ENCODE measurements at places on chromosomes 11 and 22.

DNA sequence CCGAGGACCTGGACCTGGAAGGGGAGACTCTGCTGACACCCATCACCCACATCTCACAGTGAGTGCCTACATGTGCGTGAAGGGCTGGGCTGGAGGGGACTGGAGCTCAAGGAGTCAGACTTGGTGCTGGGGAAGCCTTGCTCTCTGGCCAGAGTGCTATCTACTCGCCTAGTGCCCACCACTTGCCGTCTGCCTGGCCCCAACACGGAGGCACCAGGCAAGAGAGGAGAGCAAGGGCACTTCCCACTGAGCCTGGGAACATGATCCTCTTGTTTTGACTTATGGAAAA is 37.8 kb downstream of the KCNQ1OT1 start:
- no peak for DNase-seq

- no peak for DNase-seq
Observed at GRCh38 chr11:105179542-105180278, 40.1 kb upstream of the CARD18 start.

GRCh38 chr11:112665291-112665690 is 295.9 kb upstream of the NCAM1 start:
- DNase-seq = no peak

DNA sequence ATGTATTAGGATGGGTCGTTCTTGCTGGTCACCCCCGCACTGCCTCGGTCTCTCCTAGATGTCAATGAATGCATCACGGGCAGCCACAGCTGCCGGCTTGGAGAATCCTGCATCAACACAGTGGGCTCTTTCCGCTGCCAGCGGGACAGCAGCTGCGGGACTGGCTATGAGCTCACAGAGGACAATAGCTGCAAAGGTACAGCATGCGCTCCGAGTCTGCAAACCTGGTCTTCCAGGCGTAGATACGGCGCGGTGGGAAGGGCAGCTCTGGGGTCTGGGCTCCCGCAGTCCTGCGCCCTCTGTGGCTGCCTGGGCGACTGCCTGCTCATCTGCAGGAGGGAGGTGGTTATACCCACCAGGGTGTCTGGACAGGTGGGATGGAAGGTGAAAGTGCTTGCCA is 31.0 kb downstream of the FBLN1 start:
- DNase-seq = no peak

GRCh38 chr11:128802358-128802981 is 64.6 kb downstream of the KCNJ1 start:
- DNase-seq = no peak

- no peak for DNase-seq
Observed at GRCh38 chr22:48741540-48741939, 1086.1 kb downstream of the BRD1 start.

- no peak for DNase-seq
Observed at GRCh38 chr22:30474683-30475424, 3.0 kb upstream of the SEC14L3 start.

- no peak for DNase-seq
Observed at GRCh38 chr11:17605651-17606122, 58.6 kb downstream of the OTOG start.

GRCh38 chr11:95108671-95109551 is 19.3 kb downstream of the ENDOD1 start:
- DNase-seq = no peak

DNA sequence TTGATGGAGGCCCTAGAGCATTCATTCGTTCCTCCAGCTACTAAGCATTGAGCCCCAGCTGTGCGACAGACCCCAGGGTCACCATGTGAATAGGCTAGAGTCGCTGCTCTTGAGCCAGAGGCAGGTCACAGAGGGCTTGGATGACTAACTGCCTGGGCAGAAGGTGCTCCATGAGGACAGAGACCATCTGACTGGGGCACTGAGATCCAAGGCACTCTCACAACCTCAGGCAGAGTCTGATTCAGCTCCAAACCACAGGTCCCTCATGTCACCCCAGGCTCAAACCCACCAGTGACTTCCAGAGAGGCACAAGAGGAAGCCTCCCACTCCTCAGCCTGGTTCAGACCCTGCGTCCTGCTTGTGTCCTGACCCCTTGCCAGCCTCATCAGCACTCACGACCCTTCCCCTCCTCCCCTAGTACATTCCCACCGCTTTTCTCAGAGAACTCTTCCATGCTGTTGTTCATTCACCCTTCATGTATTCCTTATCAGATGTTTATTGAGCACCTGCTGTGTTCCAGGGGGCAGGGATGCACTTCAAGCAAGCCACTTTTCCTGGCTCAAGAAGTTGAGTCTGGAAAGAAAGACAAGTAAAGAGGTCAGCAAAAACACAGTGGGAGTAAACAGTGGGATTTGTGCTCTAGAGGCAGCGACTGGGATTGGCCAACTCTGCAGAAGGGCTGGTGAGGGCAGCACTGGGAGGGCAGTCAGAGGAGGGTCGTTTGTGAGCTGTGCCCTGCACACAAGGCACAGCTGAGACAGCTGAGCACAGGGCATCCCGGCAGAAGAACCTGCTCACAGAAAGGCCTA is 9.3 kb downstream of the OAF start:
- no peak for DNase-seq

DNA sequence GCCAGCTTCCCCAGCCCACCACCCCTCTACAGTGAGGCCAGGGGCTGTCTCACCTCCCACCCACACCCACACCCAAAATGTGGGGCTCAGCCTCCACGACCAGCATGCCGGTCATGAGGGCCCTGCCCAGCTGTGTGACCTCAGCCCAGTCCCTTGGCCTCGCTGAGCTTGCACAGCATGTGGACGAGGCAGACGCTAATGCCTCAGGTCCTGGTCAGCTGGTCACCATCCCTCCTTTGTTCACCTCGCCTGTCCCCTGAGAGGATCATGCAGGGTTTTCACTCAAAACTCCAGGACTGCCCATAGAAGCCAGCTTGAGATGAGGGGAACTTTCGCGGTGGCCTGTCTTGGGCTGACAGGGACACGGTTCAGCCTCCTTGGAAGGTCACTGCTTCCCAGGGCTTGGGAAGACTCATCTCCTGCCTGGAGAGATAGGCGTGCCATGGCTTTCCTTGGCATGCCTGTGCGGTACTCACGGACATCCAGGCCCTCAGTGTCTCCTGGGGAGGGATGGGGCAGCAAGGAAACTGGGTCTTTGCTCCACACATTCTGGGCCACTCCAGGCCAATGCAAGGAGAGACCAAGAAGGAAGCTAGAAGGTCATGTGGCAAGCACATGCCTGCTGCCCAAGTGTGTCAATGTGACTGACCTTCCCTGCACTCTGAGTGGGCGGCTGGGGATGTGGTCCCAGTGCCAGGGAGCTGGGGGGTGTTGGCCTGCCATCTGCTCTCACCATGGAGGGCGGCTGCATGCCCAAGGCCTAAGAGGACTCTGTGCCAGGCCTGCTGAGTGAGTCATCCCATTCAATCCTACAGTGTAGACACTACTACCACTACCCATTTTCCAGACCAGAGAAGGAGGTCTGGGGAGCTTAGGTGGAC is 3.2 kb upstream of the RTN4R start:
- no peak for DNase-seq

DNA sequence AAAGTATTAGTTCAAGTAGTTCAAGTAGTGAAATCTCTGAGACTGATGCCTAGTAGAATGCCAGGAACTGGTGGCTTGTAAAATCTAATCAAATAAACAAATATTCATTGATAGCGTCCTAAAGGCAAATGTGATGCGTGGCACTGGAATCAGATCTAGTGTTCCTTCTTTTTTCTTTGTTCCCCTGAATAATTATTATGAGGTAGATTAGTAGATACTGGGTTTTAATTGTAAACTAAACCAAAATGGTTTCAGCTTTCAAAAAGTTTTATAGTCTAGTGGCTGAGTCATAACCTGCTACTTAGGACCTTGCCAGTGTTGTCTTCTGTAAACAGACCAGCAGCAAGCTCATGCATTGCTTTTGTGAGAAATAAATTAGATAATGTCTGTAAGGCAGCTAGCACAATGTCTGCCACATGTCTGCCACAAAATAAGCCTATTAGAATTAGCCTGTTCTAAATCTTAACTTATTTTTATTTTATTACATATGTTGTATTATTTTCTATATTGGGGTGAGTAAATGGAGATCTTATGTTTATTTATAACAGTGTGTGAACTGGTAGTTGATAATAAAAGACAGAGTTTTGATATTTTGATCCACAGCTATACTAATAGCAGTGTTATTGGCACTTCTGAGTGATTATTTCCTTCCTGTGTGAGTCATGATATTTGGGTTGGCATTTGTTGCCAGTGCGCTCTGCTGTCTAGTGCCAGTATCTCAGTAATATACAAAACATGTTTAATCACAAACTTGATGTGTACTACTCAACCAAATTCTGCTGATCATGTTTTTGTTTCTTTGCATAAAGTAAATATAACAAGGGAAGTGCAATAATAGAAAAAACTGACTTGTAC is 135.7 kb downstream of the TMEM135 start:
- peak; percentile 28 for DNase-seq

DNA sequence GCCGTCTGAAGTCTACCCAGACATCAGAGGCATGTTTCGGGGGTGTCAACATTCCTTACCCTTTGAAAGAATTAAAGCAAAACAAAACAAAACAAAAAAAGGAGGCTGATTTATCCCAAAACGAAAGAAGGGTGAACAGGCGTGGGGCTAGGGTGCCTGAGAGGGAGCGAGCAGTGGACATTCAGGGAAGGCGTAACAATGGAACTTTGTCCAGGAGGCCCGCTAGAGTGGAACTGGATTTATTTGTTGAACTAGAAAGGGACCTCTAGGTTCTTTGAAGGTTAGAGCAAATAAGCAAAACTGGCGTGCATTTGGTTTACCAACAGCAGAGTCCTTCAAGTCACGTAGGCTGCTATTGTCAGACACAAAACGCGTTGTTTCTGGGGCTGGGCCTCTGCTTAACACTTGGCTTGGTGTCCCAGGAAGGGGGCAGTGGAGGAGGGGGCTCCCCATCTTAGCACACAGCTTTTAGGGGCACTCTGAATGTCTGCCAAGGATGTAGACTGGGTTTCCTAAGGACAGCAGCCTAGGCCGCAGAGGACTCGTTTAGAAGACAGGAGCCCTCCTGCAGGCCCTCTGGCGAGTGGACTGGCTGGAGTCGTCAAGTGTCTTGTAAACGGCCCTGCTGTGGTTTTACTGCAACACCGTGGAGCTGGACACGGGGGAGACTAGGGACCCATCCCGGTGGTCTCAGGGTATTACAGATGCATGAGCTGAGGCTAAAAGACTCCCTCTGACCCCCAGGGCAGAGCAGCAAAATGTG is 203.7 kb upstream of the SORL1-AS1 start:
- no peak for DNase-seq

- no peak for DNase-seq
Observed at GRCh38 chr22:40635940-40636379, 559 bp downstream of the MRTFA start.

- DNase-seq = no peak
Observed at GRCh38 chr11:121352251-121352891, 59.8 kb downstream of the SC5D start.

- DNase-seq = peak; percentile 20
Observed at GRCh38 chr22:22928666-22929380, 41.2 kb downstream of the IGLL5 start.

DNA sequence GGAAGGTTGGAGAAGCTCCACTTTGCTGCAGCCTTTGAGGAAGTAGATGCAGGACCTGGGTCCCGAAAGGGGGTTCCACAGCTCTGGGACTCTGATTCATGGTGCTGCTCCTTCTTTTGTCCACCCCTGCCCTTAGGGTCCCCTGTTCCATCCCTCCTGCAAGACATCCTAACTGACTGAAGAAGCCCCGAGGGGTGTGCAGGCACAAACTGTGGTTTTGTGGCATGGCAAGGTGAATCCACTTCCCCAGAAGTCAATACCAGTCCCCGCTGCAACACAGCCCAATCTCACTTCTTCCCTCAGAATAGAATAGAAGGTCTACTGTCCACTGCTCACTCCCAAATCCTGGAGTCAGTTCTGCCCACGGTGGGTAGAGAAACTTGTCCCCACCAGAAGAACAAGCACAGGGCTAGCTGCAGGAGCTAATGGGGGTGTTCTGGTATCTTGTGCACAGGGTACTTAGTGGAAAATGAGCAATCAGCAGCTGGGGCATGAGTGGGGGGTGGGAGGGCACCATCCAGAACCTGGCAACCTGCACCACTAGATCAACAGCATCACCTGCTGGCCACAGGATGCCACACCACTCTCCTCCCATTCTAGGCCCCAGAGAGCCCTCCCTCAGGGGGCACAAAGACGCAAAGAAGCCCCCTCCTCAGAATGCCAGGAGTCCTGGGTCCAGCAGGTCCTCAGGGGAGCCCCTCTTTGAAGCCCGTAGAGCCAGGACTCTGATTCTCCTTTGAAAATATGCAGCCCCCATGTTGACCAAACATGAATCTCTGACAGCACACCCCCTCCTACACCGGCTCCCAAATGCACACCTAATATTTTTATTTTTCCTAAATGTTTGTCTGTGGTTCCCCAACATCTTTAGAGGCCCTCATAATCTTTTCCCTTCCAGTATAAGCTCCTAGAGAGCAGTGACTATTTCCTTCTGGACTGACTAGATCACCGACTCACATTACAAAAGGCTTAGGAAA is 14.1 kb downstream of the SPATA19 start:
- no peak for DNase-seq

DNA sequence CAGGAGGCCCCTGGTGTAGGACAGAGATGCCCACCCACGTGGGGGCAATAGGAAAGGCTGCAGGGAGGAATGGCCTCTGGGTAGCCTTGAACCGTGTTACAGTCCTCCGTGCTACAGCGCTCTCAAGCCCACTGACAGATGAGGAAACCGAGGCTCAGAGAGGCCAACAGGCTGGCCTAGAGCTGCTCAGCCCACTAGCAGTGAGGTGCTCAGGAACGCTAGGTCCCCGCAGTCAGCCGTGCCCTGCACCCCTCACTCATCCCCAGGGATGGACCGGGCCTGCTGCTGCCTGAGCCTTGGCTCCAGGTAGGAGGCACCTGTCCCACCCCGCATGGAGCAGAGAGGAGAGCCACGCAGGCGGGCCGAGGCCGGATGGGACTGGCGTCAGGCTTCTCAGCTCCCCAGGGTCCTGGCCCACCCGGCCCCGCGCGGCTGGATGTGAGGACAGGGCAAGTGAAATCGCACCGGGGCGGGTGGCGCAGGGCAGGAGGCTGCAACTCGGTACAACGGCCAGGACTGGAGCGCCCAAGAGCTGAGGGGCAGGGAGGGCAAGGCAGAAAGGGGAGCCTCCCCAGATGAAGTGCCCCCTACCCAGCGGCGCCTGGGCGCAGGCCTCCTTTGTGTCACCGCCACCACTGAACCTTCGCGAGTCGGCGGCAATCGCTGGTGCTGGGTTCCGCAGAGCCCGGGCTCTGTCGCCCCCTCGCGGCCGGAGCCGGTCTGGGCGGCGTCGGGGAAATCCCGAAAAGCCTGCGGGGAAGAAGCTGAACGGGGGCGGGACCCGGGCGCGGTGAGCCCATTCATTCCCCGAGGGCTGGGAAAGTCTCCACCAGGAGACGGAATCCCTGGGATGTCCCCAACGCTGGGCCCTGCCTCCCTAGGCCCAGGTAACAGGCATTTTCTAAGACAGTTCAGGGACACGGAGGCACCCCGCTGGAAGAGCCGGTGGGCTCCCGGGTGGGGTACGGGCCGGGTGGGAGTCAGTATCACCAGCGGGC is 8.4 kb upstream of the SLC2A11 start:
- no peak for DNase-seq

- no peak for DNase-seq
Observed at GRCh38 chr11:65781152-65781961, 581 bp upstream of the AP5B1 start.

- DNase-seq = peak; percentile 98
Observed at GRCh38 chr11:120546312-120547205, 35.0 kb downstream of the GRIK4 start.

- no peak for DNase-seq
Observed at GRCh38 chr11:18459634-18460033, 4.0 kb downstream of the LDHAL6A start.

- DNase-seq = no peak
Observed at GRCh38 chr22:24304062-24304675, 33.5 kb downstream of the SPECC1L start.

GRCh38 chr22:35312198-35313059 is 12.7 kb downstream of the TOM1 start:
- DNase-seq = no peak
